ENCODE measurements at places on chromosomes 11 and 22. TPM values are rescaled to one million over a fixed set of nuclear protein-coding genes. Genes with fewer than 3 reads are reported as not detected.

DNA sequence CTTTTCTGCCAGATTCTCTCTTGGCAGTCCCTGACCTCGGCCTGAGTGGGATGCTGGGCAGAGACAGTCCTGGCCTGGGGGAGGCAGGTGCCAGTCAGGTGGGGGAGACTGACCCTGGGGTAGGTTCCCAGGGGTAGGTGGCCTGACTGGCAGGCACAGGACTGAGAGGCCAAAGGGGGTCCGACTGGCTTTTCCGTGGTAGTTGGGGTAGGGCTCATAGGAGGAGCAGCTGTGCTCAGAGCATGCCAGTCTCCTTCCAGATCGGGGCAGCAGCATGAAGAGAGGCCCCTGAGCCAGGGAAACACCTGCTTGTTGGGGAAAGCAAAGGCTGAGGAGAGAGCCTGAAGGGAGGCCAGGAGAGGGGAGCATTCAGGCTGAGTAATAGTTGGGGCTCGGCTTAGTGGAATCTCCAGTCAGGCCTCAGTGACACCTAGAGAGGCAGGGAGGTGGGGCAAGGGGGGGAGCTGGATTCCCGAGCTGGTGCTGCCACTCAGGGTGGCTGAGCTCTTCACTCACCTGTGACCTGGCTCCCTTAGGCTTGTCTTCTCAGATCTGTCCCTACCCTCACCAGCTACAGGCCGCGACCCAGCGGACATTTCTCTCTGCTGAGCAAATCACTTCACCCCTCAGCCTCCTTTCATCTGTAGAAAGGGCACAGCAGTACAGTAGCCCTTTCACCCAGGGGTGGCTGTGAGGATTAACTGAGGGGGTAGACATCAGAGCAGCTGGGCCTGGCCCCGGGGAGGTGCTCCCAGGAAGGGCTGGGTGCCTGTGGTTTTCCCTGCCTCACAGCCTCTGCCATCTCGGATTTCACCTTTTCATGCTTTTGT lies 26.2 kb downstream of the MCM5 start:
- DNase-seq = no peak

- DNase-seq = no peak
Observed at GRCh38 chr22:39935612-39936011, 24.6 kb upstream of the TMA7B start.

DNA sequence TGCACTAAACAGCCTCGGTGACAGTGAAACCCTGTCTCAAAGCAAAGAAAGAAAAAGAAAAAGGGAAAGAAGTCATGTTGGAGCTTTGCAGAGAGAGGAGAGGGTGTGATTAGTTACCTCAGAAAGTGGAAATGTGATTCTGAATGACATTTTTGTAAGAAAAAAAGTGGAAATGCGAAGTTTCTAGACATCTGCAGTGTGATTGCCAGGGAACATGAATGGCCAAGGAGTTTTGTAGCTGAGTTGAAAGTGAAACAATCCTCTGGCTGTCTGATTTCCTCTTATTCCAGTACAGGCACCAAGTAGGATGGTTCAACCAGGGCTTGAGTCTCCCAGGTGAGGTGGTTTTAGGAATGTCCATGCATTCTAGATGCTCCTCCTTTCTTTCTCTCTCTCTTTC lies 17.8 kb upstream of the SYVN1 start:
- no peak for DNase-seq

GRCh38 chr11:3225826-3226750 lies 6.1 kb downstream of the MRGPRE start:
- DNase-seq = no peak

- no peak for DNase-seq
Observed at GRCh38 chr22:27476318-27476717, 325.2 kb downstream of the MN1 start.

C11orf86 gene
- not detected for polyA plus RNA-seq

Data from ovary (tissue), 10 donors.